ENCODE measurements at places on chromosomes 4 and X.
A peak's percentile ranks its signal among the peaks of the same experiment; 100 is the strongest.

DNA sequence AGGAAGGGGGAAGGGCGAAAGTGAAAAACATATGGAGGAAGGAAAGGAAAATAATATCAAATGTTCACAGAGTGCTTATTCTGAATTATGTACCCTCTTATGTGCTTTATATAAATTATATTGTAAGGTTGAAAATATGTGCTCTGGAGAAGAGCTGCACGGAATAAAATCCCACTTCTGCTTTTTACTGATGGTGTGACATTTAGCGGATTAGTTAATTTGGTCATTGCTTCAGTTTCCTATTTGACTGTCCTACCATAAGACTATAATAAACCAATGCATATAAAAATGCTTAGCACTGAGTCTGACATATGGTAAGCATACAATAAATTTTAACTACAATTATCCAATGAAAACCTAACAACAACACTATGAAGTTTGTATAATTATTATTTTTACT, 86.2 kb downstream of the NPFFR2 start:
- ATAC-seq = no peak

DNA sequence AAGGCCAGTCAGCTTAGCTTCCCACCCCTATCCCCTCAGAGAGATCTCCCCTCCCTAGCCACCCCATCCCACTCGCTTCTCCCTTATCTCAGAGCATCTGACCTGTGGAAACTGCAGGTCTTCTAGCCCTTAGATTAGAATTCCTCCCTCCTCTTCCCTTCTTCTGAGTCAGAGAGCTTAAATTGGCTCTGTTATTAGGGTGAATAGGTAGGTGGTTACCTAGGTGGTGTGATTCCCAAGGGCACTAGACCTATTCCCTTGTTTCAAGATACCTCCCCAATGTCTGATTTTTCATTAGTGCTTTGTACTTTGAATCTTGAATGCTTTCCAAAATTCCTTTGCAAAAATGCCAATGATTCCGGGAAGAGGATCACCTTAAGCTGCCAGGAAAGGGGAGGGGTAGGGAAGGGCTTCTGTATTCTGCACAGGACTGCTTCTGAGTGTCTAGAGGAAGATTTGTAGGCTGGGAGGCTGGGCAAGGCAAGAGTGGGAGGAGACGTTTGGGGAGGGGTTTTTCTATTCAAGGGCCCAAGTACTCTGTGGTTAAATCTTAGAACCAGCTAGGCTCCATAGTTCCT, 24.5 kb upstream of the MSN start:
- peak; percentile 62 for ATAC-seq

GRCh38 chrX:76971393-76972376, 475.5 kb upstream of the FGF16 start:
- ATAC-seq = no peak

GRCh38 chrX:80917919-80918318, 108.2 kb upstream of the BRWD3 start:
- ATAC-seq = no peak

DNA sequence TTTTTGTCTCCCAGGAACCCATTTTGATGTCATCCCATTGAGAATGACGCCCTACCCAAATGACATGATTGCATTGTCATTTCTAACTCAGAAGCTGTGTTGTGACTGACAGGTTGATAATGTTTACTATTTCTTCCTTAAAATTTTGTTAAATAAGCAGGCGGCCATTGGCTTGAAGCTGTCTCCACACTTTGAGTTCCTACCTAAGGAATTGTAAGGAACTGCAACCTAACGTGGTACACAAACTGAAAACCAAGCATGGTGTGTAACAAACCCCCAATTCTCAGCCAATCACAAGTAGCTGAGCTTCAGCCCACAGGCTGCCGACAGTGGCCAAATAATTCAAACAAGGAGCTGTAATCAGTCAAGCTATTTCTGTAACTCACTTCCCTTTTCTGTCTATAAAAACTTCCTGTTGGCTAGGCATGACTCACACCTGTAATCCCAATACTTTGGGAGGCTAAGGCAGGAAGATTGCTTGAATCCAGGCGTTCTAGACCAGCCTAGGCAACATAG, 2.9 kb upstream of the MND1 start:
- no peak for ATAC-seq

- ATAC-seq = peak; percentile 49
These were observed 51.2 kb downstream of the SMARCA1 start for GRCh38 chrX:129472116-129472515.

GRCh38 chr4:2822461-2823300, 21.0 kb upstream of the ADD1 start:
- no peak for ATAC-seq

DNA sequence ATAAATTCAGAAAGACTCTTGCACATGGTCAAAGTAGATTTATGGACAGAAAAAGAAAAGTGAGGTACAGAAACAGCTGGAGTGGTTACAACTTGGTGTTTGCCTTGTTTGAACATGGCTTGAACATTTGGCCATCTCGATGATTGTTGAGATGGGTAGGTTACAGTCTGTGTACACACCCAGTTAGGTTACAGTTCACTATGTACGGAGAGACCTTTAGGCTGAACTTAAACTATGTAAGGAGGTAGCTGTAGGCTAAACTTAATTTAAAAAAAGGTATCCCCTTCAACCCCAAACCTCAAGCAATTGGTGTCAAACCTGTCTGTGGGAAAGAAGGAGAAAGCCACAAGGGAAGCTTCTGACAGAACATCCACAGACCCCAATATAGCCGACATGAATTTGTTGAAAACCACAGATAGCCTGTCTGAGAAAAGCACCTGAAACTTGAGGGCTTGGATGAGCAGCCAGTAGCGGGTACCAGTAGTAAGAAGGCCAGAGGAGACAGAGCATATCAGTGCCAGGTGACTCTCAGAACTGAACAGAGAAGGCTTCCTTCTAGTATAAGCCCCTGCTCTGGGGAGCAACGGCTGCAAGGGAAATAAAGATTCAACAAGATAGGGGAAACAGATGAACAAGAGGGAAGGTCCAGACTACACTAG, 247.9 kb upstream of the GALNTL6 start:
- no peak for ATAC-seq

GRCh38 chr4:97691111-97691605, 452.1 kb downstream of the STPG2 start:
- ATAC-seq = no peak

DNA sequence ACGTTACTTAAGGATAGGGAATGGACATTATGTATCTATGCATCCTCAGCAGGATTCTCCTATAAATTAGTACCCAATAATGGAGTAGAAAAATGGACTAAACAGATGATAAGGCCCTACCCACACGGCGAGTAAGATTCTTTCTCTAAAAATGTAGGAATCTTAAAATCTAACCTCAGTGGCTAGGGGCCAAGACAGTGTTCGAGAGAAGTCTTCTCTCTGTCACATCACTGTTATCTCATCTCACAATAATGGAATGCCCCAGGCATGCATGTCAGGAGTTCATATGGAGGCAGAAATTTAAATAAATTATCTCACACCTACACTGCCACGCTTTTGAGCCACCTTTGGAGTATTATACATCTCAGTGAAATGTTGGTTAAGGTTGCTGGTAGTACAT, 132.9 kb downstream of the LDB2 start:
- no peak for ATAC-seq

GRCh38 chr4:107618656-107619055, 101.4 kb downstream of the PAPSS1 start:
- ATAC-seq = no peak

DNA sequence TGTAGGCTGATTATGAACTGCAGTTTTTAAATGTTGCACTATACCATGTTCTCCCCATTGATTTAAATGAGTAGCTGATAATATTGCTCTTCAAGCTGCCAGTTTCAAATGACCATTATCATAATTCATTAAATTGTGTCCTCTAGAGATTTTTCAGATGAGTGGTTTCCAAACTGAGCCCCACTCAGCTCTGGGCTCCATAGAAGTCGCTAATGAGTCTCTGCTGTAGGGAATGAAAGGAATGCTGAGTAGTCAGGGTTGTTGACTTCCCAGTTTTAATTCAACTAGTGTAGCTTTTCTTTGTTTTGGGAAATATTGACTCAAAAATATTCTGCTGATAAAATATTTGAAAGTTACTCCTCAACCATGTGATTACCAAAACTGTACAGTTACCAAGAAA, 1081.1 kb downstream of the ARAP2 start:
- no peak for ATAC-seq

DNA sequence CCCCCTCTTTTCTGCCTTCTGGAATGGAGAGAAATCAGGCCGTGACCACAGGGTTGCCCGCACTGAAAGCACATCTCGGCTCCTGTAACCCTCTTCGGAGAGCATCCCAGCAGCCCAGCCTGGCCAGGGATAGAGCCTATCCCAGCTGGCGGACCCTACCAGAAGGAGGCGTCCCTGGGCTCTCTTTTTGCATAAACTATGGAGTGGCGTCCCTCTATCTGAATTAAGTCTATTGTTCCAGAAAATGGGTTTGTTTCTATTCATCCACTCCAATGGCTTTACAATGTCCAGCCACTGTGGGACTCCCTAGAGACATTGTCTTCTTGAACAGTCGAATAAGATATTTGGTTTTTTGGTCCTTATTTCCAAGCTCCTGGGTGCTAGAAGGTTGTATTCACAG, 689 bp upstream of the NHSL2 start:
- peak; percentile 39 for ATAC-seq

DNA sequence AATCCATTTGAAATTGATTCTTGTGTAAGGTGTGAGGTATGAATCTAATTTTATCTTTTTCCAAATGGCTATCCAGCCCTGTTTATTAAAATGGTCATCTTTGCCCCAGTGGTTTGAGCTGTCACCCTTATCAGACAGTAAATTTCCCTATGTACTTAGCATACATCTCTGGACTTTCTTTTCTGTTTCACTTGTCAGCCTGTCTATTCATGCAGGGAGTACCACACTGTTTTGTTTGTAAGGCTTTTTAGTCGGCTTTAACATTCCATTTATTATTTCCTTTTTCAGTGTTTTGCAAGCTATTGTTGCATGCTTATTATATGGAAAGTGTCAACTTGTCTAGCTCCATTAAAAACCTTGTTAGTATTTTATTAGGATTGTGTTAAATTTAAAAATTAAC, 155.8 kb downstream of the STAG2 start:
- no peak for ATAC-seq

GRCh38 chr4:151702256-151702655, 58.6 kb downstream of the GATB start:
- no peak for ATAC-seq

DNA sequence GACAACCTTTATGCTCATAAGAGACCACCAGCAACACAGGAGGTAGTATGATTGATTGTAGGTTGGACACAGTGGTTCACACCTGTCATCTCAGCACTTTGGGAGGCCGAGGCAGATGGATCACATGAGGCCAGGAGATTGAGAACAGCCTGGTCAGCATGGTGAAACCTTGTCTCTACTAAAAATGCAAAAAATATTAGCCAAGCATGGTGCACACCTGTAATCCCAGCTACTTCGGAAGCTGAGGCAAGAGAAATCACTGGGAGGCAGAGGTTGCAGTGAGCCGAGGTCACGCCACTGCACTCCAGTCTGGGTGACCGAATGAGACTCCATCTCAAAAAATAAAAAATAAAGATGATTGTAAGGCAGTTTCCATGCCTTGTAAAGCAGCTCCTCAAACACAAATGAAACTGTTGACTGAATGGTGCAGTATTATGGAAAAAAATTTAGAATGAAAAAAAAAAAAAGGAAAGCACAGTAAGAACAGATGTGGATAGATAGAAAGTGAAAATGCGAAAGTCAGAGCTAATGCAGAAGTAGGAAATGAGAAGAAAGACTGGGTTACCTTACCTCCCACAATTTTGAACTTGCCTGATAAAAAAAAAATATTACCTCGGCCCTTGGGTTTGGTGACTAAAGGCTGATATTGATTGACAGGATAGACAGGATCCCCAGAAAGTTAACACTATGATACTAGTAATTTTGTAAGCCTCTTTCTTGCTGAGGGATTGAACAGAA, 249.2 kb upstream of the TRAM1L1 start:
- no peak for ATAC-seq

DNA sequence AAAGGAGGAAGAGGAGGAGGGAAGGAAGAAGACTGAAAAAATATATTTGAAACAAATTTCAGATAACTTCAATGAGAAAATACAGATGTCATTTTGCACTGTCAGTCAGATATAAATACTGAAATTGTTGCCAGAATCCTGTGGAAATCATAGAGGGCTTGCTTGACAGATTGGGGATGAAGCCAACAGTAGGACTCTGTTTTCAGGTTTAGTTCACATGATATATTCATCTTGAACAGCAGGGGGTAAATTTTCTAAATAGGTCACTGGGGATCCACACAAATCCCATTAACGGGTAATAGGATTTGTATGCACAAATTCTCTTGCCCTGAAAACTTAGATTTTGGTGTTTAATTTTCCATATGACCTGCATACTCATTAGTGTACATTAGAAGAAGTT, 103.3 kb upstream of the PCDH18 start:
- ATAC-seq = peak; percentile 41

- ATAC-seq = peak; percentile 53
These were observed 6.9 kb upstream of the WDR1 start for GRCh38 chr4:10123227-10124101.

GRCh38 chr4:140186651-140187315, 32.8 kb upstream of the MAML3 start:
- ATAC-seq = peak; percentile 90

GRCh38 chr4:144267084-144267483, 126.6 kb upstream of the GYPA start:
- no peak for ATAC-seq

- no peak for ATAC-seq
These were observed 1.0 kb upstream of the UGT8 start for GRCh38 chr4:114597410-114598115.

DNA sequence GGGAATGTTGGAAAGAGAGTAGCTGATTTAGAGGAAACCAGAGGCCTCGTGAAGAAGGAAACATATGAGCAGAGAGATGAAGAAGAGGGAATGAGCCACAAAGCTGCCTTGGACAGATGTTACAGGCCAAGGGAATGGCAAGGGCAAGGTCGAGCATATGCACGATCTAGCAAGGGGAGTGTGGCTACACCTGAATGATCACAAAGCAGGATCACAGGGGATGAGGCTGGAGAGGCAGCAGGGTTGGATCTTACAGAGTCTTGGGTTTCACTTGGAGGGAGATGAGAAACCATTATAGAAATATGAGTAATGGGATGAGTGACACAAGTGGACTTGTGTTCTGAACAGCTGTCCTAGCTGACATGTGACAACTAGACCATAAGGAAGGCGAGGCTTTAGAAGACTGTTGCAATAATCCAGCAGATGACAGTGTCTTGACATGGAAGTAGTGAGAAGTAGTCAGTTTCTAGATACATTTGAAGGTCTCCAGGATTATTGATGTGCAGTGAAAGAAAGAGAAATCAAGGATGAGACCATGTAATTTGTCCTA, 58.7 kb downstream of the RASGEF1B start:
- no peak for ATAC-seq

DNA sequence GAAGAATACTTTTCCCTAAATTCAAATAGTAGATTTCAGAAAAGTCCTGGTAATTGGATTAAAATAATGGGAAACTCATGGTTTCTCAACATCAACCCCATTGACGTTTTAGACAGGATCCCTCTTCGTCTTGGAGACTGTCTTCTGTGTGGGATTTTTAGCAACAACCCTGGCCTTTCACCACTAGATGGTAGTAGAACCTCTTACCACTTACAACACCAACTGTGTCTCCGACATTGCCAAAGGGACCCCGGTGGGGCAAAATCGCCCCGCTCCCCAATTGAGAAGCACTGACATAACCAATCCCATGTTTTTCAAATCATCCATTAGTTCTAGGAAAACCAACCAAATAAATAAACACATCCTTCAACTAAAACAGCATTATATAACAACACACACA, 16.9 kb upstream of the ANOS1 start:
- ATAC-seq = peak; percentile 74
